ENCODE measurements at places on chromosomes 7 and 10.
A peak's percentile ranks its signal among the peaks of the same experiment; 100 is the strongest.

GRCh38 chr10:119542988-119543813 is 682 bp upstream of the RGS10 start:
- DNase-seq, result peak; percentile 50

DNA sequence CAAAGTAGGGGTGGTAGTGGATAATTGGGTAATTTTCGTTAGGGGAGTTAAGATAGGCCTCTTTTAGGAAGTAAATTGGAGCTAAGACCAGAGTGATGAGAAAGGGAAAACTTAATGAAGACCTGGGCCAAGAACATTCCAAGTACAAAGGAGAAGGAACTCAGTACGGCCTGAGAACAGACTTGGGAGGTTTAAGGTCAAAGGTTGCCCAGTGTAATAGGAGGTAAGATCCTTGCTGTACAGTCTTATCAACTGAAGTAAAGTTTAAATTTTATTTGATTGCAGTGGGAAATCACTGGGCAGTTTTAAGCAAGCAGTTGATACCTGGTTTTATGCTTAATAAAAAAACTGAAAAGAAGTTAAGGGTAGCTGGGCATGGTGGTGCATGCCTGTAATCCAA is 76.4 kb downstream of the MPLKIP start:
- DNase-seq, result no peak

DNA sequence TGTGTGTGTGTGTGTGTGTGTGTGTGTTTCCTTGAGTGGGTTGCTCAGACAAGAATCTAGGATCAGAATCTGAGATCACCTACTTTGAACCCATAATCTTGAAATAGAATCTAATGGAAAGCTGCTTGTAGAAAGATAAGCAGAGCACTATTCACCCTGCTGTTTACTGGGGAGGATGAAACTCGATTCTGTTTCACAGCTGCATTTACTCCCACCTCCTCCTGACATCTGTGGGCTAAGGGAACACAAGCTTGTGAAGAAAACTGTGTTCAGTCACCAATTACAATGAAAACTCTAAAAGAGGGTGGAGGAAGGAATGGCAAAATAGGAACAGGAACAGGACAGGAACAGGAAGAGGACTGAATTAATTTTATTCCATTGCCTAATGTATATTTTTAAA is 269.5 kb downstream of the TSPAN12 start:
- DNase-seq, result no peak

DNA sequence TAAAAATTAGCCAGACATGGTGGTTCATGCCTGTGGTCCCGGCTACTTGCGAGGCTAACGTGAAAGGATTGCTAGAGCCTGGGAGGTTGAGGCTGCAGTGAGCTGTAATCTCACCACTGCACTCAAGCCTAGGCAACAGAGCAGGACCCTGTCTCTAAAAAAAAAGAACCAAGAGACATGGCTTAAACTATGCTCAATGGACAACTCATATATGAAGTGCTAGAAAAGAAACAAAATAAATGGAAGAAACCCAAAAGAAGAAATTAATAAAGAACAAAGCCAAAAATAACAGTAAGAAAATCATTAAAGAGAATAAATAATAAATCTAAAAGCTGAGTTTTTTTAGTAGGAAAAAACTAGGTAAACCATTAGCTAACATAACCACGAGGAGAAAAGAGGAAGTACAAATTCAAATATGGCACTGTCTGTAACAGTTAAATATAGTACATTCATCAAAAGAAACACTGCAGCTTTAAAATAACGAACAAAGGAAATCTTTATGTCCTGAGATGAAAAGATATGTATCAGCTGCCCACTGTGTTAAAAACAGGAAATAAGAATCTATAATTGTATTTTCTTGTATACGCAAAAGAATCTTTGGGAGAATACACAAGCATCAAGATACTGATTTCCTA is 48.7 kb downstream of the UPF2 start:
- DNase-seq, result no peak

DNA sequence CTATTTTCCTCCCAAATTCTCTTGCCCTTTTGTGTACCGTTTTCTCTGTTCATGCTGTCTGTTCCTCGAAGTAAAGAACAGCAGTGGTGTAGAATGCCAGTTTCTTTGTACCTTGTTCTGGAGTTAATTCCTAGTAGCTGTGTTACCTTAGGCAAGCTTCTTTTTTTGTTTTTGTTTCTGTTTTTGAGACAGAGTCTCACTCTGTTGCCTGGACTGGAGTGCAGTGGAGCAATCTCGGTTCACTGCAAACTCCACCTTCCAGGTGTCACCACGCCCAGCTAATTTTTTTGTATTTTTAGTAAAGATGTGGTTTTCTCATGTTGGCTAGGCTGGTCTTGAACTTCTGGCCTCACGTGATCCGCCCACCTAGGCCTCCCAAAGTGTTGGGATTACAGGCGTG is 221.2 kb downstream of the BBS9 start:
- no peak for DNase-seq

- no peak for DNase-seq
These were observed 355.3 kb upstream of the NPVF start for GRCh38 chr7:25583621-25584020.

GRCh38 chr7:49060743-49061142 is 136.4 kb downstream of the CDC14C start:
- DNase-seq, result no peak

- no peak for DNase-seq
These were observed 222.0 kb downstream of the MAD1L1 start for GRCh38 chr7:2010551-2011265.

GRCh38 chr7:37440738-37441385 is 7.8 kb downstream of the ELMO1 start:
- no peak for DNase-seq

DNA sequence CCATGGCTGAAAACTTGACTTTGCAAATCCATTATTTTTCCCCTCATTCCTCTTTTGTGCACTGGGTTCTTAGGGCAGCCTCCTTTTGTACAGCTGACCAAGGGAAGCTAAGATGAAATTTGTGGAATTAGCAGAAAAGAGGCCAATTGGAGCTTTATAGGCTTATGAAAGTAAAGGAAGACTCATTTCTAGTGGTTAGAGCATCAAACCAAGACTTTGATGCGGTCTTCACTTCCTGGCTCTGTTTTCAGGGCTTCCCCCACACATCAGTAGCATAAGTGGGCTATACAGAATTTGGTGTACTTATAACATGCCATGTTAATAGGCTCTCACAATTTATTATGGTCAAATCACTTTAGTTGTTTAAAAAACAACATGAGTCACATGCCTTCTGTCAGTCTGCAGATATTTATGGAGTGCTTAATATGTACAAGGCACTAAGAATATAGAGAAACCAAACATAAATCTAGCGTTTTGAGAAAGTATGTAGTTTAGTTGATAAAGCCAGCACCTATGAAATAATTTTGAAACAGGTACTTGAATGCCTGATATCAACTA is 5.7 kb downstream of the AUTS2 start:
- DNase-seq, result no peak

GRCh38 chr7:95531605-95532219 is 46.0 kb downstream of the ASB4 start:
- no peak for DNase-seq

GRCh38 chr10:100037758-100038315 is 28.1 kb upstream of the DNMBP start:
- no peak for DNase-seq

GRCh38 chr10:77496941-77497420 is 140.6 kb downstream of the KCNMA1 start:
- no peak for DNase-seq

- peak; percentile 39 for DNase-seq
These were observed at the start of gene AMPH for GRCh38 chr7:38630720-38631673. Gene AMPH, minus strand, starts transcription at chr7:38631373. Its CDS starts 22 bp downstream, at chr7:38631351.

DNA sequence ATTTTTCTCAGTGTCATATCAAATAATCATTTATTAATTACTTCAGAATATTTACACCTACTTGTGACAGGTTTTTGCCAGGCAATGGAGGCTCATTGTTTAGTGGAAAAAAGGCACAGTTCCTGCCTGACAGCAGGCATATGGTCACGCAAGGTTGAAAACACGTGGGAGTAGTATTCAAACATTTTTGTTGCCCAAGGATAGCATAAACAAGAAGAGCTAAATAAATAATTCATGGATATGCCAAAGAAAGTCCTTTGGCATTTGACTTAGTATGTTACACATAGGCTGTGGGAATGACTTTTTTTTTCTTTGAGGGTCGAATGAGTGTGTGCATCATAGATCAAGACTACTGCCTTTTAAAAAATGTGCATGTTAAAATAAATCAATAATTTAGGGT is 120.5 kb upstream of the SEMA3E start:
- no peak for DNase-seq

DNA sequence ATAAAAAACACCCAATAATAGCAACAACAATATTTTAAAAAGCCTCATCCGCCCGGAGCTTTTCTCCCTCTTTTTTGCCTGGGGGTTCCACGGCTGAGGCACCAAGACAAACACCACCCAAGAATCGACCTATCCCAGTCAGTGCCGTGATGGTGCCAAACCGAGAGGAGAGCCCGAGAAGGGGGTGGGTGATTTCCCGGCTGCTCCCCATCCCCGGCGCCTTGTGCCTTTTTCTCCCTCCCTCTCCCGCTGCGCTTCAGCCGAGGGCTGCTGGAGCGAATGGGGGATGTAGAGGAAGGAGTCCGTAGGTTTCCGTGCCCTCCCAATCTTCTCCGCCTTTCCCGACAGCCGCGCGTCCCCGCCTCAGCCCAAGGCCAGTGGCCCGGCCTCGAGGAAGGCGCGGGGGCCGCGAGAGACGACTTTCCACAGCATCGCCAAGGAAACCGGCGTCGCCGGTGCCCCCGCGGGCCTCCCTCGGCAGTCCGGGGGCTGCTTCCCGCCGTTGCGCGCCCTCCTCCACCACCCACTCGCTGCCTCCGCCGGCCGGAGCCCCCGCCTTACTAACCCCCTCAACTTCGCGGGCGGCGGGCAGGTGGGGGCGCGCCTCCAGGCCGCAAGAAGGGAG is 1.3 kb downstream of the EGR2 start:
- DNase-seq, result no peak

GRCh38 chr7:24702755-24703154 is 54.5 kb downstream of the GSDME start:
- peak; percentile 33 for DNase-seq

DNA sequence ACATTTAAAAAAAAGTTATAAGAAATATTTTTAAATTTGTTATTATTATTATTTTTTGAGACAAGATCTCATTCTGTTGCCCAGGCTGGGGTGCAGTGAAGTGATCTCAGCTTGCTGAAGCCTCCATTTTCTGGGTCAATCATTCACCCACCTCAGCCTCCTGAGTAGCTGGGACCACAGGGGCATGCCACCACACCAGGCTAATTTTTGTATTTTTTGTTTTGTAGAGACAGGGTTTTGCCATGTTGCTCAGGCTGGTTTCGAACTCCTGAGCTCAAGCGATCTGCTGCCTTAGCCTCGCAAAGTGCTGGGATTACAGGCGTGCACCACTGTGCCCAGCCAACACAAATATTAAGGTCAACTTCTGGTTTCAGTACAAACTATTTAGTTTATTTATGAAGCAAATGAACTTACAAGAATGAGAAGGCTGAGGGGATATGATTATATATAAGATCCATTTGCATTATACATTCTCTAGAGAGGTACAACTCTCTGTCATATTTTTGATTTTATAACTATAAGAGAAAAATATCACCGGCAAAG is 45.9 kb upstream of the FAM133B start:
- peak; percentile 38 for DNase-seq

- peak; percentile 22 for DNase-seq
These were observed 32.6 kb downstream of the PTPN12 start for GRCh38 chr7:77569514-77570232.

GRCh38 chr7:27192546-27193334 is 7.2 kb downstream of the HOXA13 start:
- DNase-seq, result no peak

GRCh38 chr7:95330961-95331337 is 6.6 kb upstream of the PON1 start:
- DNase-seq, result no peak

GRCh38 chr7:158458716-158459282 is 128.8 kb downstream of the PTPRN2 start:
- no peak for DNase-seq

DNA sequence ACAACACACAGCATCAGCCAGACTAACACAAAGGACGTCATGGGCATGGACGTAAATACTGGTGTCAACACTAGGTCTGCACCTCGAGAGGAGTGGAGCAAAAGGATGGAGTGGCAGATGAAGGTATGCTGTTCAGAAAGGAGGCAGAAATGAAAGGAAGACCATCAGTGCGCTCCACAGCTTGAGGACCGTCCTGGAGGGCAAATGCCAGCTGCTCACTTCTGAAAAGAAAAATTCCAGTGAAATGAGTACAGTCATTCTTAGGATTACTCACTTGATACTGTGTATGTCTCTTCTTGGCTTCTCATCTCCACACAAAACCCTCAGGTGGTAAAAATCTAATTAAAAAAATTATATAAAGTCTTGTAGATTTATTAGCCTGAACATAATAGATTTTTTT is 44.8 kb downstream of the EGFR start:
- peak; percentile 72 for DNase-seq

DNA sequence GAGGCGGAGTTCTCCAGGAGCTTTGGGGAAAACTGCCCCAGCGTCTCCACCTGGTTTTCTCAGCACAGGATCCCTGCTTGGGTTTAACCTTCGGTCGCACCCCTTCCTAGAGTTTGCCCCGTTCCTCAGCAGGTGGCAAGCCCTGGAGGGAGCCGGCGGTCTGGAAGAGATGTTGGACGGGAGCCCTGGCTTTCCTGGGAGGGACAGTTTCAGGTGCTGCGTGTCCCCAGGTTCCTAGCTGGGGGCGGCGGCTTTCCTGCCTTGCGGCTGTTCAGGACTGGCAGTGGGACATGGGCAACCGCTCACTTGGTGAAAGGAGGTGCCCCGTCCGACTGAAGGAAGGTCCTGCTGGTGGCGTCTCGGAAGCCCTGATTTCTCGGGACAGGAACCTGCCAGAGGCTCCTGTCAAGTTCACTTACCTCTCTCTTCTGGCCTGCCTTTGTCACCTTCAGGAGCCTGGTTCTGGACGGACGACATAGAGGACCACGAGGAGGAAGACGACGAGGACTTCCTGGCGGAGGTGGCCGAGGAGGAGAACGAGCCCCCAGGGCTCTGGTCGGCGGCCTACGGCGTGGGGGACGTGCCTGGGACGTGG is 14.8 kb downstream of the ZNF316 start:
- no peak for DNase-seq

- no peak for DNase-seq
These were observed 209.6 kb downstream of the EMX2 start for GRCh38 chr10:117752103-117752502.

GRCh38 chr7:90910136-90910535 is 314.0 kb downstream of the CDK14 start:
- no peak for DNase-seq

DNA sequence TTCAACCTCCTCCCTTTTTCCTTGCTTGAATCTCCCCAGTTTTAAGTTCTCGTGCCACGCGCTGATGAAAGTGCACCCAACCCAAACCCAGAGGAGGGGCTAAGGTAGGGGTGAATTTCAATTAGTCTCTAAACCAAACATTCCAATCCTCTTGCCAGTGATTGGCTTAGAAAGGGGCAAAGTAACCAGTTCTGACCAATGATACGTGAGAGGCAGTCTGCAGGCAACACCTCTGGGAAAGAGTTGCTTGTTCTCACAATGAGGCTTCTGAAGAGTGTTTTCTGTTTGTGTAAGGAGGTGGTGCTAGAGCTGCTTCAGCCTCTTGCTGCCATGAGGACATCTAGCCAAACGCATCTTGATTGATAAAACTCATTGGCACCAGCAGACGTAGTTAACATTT is 21.8 kb downstream of the SLC35G1 start:
- no peak for DNase-seq

- DNase-seq, result no peak
These were observed 47.2 kb downstream of the RHOBTB1 start for GRCh38 chr10:60896810-60897209.

- no peak for DNase-seq
These were observed 73.8 kb upstream of the GTF2IRD1 start for GRCh38 chr7:74379938-74380337.

- no peak for DNase-seq
These were observed 317 bp downstream of the PDZD7 start for GRCh38 chr10:101030496-101031127.

GRCh38 chr10:59252491-59252890 is 76.0 kb downstream of the PHYHIPL start:
- DNase-seq, result no peak

Measured in astrocyte of the spinal cord (primary cell).